HFFc6 (cell line): ENCODE measurements at places on chromosomes 7 and 10. TPM values are rescaled to one million over a fixed set of nuclear protein-coding genes. Genes with fewer than 3 reads are reported as not detected.

DNA sequence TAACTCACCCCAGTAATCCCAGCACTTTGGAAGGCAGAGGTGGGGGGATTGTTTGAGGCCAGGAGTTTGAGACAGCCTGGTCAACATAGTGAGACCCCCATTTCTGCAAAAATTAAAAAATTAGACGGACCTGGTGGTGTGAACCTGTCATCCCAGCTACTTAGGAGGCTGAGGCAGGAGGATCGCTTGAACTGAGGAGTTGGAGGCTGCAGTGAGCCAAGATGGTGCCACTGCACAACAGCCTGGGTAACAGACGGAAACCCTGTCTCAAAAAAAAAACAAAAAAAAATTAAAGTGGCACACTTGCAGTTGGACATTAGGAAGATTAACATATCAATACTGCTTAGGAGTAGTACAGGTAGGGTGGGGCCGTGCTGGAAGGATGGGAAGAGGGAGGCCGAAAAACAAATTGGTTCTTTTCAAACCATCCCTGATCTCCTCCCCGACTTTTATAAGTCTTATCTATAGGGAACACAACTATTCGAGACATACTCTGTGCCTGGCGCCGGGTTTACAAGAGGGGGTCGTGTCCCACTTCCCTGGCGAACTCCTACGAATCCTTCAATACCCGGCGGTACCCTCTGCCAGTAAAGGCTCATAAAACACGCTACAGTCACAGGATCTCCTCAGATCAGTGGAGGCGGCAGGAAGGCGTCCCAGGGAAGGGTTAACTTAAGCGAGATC, 628 bp downstream of the TAF6 start:
- no peak for DNase-seq

GRCh38 chr10:82558014-82558607, 683.1 kb downstream of the NRG3 start:
- no peak for DNase-seq

DNA sequence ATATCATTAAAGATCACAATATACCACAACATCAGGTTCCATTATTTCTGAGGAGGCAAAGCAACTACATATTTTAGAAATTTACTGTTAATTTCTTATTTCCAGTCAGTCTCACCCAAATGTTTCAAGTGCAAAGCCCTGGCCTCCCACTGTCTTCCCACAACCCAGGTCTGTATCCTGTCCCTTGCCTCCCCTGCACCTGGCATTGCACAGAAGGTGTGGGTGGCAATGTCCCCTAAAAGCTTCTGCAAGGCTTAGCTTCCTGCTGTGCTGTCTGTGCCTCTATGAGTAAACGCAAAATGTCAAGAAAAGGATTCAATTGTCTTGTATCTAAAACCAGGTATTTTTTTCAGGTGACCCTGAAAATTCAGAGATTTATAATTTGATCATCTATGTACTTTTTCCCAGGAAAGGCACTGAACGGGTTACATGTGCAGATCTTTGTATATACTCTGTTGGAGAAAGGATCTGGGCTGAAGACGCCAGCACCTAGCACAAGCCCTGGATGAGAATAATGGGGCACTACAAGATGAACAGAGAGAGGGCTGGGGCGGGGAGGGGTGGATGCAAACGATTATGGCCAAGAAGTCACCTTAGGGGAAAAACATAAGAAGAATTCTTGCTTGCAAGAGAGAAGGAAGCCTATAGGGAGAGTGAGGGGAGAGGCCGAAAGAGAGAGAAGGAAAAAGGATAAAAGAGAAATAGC, 3.1 kb upstream of the ANTXRL start:
- no peak for DNase-seq

DNA sequence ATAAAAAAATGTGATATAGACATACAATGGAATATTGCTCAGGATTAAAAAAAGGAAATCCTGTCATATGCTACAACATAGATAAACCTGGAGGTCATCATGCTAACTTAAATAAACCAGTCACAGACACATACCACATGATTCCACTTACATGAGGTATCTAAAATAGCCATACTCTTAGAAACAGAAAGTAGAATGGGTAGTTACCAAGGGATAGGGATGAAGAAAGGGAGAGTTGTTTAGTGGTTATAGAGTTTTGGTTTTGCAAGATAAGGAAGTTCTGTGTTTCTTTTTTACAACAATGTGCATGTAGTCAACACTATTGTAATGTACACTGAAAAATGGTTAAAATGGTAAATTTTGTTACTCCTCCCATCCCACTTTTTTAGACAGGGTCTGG, 30.5 kb downstream of the BICC1 start:
- no peak for DNase-seq

DNA sequence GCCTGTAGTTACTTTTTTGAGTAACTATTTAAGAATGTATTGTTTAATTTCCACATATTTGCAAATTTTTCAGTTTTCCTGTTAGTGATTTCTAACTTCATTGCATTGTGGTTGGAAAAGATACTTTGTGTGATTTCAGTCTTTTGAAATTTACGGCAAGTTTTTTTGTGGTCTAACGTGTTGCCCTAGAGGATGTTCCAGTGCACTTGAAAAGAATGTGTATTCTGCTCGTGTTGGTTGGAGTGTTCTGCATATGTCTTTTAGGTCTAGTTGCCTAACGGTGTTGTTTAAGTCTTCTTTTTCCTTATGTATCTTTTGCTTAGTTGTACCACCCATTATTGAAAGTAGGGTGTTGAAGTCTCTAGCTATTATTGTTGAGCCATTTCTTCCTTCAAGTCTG, 59.7 kb downstream of the LCOR start:
- no peak for DNase-seq

GRCh38 chr7:538764-539685, 19.4 kb upstream of the PDGFA start:
- DNase-seq: no peak

DNA sequence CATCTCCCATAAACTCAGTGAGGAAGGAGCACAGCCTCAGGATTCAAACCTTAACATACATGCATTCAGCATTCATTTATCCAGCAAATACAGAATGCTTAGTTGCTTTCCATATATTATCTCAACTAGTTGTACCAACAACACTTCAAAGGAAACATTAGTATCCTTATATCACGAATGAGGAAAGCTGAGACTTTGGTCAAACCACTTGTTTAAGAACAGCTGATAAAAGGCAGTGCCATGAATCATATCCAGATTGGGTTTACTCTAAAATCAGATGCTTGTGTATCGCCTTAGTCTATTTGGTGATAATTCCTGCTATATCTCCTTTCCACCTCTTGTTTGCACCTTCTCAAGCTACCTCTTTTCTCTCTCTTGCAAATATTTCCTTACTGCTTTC, 1.9 kb upstream of the CPED1 start:
- DNase-seq: no peak

DNA sequence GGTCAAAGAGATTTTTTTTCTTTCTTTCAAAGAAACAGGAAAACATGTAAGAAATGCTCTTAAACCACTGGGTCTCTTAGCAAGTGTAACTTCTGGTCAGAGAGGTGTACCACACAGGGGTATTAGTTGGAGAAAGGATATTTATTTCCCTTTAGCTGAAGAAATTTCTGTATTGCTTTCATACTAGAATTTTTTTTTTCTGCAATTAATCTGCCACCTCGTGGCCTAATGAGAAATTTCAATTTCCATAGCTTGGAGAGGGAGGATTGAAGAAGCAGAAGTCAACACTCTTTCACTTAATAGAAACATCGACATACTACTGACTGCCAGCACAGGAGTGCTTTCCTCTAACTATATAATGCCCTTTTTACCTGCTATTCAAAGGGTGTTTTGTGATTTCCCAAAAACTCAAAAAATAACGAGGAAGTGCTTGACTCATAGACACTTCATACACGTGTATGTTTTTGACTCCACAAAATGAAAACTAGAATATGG, 177.6 kb upstream of the NAMPT start:
- DNase-seq: no peak

Gene PRLHR
- total RNA-seq: not detected in 3 replicates

Gene FBXO24
- 0.22 to 0.33 TPM (median 0.24 TPM) in 3 replicates for total RNA-seq

Gene GPR37
- total RNA-seq: not detected in 3 replicates

Gene TAS2R41
- not detected in 3 replicates for total RNA-seq

Gene SPDYE18
- not detected in 3 replicates for total RNA-seq

Gene HIBADH
- 44.8 and 52.5 TPM in 2 replicates for total RNA-seq
